ENCODE measurements at places on chromosomes 1 and 21. TPM values are rescaled to one million over a fixed set of nuclear protein-coding genes. Genes with fewer than 3 reads are reported as not detected.

GRCh38 chr1:198185146-198185545, 28.3 kb downstream of the NEK7 start:
- peaks cover 41% of the 10 kb centered on the region for H3K4me1 ChIP-seq
- no peak overlapping the region for H3K27ac ChIP-seq
- H3K27me3 ChIP-seq, result no peaks in the 10 kb centered on the region
- H3K36me3 ChIP-seq, result no peaks in the 10 kb centered on the region
- H3K4me3 ChIP-seq, result no peak overlapping the region
- no peak for DNase-seq

DNA sequence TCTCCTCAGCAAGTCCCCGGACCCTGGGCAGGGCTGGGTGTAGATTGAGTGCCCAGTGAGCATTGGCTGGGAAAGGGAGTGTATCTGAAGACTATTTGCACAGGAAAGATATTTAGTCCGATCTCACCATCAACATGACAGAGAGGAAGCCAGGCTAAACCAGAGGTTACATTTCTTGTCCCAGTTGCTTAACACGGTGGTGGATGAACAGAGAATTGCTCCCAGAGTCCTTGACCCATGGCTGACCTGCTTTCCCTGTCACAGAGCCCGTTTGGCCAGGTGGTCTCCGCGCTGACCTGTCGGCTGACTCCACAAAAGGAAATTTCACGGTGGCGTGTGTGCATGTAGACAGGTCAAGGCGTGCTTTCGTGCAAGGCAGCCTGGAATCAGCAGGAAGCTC, 83.5 kb downstream of the BEND5 start:
- no peak overlapping the region for H3K4me3 ChIP-seq
- H3K36me3 ChIP-seq, result no peaks in the 10 kb centered on the region
- H3K4me1 ChIP-seq, result no peaks in the 10 kb centered on the region
- H3K27me3 ChIP-seq, result no peaks in the 10 kb centered on the region
- no peak for DNase-seq

- H3K27ac ChIP-seq, result no peak overlapping the region
- no peak overlapping the region for H3K4me3 ChIP-seq
- no peaks in the 10 kb centered on the region for H3K4me1 ChIP-seq
- no peaks in the 10 kb centered on the region for H3K36me3 ChIP-seq
- no peak for DNase-seq
Measured at GRCh38 chr1:157431751-157432150, 120.6 kb downstream of the FCRL5 start.

Gene MPL
- total RNA-seq, result 0.65 TPM

Gene WLS
- total RNA-seq, result 85.2 TPM

Gene CNKSR1
- total RNA-seq, result 25.0 TPM

DNA sequence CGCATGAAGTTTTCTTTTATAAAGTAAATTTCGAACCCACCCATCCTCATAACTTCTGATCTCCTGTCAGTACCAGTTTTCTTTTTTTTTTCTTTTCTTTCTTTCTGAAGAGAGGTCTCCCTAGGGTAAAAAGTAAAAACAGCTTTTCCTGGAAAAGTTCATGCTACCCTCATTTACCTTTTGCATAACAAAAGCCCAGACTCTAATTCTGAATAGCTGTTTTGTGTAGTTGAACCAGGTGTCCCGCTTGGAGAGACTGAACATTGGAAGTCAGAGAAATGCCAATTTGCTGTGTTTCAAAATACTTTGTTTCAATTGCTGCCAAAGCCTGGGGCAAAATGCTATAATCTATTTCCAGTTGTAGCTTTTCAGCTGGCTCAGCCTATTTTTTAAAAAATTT, 113.7 kb upstream of the RUNX1 start:
- no peak overlapping the region for H3K4me3 ChIP-seq
- no peaks in the 10 kb centered on the region for H3K36me3 ChIP-seq
- H3K27ac ChIP-seq, result no peak overlapping the region
- no peaks in the 10 kb centered on the region for H3K4me1 ChIP-seq

- H3K27ac ChIP-seq, result no peak overlapping the region
- H3K36me3 ChIP-seq, result no peaks in the 10 kb centered on the region
- DNase-seq, result no peak
Measured at GRCh38 chr1:23522244-23522982, 8.6 kb downstream of the E2F2 start.

Gene DNAJC28
- 2.1 TPM for total RNA-seq

Gene GUCA2B
- not detected for total RNA-seq

DNA sequence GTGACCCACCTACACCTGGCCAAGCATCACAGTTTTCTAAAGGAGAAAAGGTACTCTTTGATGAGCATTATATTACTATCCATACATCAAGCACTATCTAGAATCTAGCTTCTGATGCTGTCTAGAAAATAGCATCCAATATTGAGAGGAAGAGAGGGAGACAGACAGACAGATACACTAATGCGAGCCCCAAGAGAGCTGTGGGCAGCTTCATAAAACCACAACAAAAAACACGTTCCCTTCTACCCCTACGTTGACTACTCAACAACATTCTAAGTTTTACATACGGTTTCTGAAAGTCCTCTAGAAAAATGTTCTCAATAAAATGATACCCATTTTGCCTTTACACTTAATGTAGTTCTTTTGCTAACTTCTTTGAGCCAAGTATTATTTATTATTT, 221.8 kb downstream of the SLC45A1 start:
- H3K27ac ChIP-seq, result no peak overlapping the region
- H3K4me1 ChIP-seq, result peaks cover 18% of the 10 kb centered on the region
- DNase-seq, result no peak
- no peaks in the 10 kb centered on the region for H3K27me3 ChIP-seq
- no peak overlapping the region for H3K4me3 ChIP-seq

Gene BGLAP
- total RNA-seq, result 4.8 TPM

Gene IL24
- not detected for total RNA-seq

GRCh38 chr1:219432191-219432606, 180.7 kb downstream of the ZC3H11B start:
- no peaks in the 10 kb centered on the region for H3K36me3 ChIP-seq
- H3K4me3 ChIP-seq, result no peak overlapping the region
- H3K27me3 ChIP-seq, result no peaks in the 10 kb centered on the region
- no peak overlapping the region for H3K27ac ChIP-seq
- no peaks in the 10 kb centered on the region for H3K4me1 ChIP-seq

GRCh38 chr1:220595179-220595578, 67.2 kb downstream of the MARK1 start:
- no peak for DNase-seq
- H3K4me1 ChIP-seq, result no peaks in the 10 kb centered on the region
- no peak overlapping the region for H3K27ac ChIP-seq

Gene GGPS1
- 29.8 TPM for total RNA-seq

Gene ALDH9A1
- total RNA-seq, result 63.0 TPM

Gene SPRR2F
- not detected for total RNA-seq
